ENCODE measurements at places on chromosomes 13 and 19.

DNA sequence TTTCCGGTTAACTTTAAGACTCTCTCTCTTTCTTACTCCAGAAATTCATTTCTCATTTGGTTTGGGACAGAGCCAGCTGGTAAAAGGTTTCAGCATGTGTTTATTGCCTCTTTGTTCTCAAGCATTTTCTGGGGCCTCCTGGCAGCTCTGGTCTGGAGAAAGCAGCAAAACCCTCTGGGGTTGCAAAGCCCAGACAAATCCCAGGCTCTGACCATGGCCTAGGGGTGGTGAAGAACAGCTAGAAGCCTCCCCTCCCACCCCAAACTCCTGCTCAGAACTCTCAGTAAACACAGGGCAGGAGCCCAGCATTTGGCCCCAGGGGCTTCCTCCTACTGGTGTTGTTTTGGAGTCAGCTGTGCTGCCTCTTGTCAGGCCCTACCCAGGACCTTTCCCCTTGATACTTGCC, 124.2 kb upstream of the SERP2 start:
- no peak for DNase-seq

GRCh38 chr13:84946192-84946591, 853.0 kb downstream of the SLITRK6 start:
- DNase-seq: no peak

DNA sequence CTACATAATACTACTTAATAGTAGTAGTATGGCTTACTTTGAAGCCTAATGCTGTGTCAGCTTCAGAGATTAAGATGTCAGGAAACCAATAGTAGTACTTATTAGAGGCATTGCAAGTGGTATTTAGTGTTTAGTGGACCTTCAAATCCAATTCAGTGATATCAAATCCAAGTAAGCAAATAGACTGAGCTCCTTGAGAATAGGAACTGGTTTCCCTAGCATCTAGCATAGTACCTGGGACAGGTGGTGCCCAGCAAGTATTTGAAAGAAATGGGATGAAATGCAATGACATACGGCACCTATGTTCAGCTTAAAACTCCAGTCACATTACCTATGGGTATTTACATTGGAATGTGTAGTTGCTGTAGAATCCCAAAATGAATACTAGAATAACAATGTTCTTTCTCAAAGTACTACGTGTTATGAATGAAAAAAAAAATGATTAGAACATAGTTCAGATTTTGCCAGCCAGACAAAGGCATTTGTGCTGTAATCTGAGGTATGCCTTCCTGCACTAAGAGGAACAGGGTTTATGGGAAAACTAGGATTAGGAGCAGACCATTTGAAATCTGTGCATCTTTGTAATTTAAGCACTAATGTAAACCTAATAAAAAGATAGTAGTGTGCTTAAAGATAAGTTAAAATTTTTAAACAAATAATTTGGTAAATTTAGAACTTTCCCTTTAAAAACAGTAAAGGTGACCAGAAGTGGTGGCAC, 17.1 kb downstream of the LSM14A start:
- DNase-seq: no peak

- DNase-seq: no peak
Observed at GRCh38 chr13:35690581-35691207, 214.2 kb upstream of the MAB21L1 start.

GRCh38 chr19:44212250-44212865, at the start of gene ZNF227:
Gene ZNF227 (plus strand): TSS chr19:44212532. CDS start chr19:44217793, 5,261 bp downstream.
- DNase-seq: peak; percentile 82

- DNase-seq: no peak
Observed at GRCh38 chr13:49877629-49878218, 58.4 kb downstream of the SPRYD7 start.

GRCh38 chr19:55080968-55081769, 5.5 kb downstream of the EPS8L1 start:
- DNase-seq: peak; percentile 95

GRCh38 chr13:30319130-30319529, 11.8 kb upstream of the KATNAL1 start:
- DNase-seq: no peak

DNA sequence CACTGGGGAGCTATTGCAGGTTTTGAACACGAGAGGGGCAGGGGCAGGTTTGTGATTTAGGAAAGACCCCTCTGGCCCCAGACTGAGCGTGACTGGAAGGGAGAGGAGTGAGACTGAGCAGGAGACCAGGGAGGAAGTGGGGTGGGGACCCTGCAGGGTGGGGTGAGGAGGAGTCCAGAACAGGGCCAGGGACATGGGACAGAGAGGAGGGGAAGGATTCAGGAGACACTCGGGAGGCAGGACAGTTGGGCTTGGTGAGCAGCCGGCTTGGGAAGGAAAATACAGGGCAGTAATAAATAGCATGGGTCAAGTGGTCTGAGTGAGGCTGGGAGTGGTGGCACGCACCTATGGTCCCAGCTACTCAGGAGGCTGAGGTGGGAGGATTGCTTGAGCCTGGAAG, 9.4 kb downstream of the FOSB start:
- DNase-seq: peak; percentile 72
